ENCODE measurements at places on chromosomes 3 and 15.

DNA sequence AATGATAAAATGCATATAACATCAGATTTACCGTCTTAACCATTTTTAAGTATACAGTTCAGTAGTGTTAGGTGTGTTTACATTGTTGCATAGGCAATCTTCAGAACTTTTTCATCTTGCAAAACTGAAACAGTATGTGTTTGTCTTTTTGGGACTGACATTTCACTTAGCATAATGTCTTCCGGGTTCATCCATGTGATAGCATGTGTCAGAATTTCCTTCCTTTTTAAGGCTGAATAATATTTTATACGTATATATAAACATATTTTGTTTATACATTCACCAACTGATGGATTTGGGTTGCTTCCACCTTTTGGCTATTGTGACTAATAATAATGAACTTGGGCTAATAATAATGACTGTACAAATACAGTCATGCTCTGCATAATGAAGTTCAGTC, 3.0 kb downstream of the PARP15 start:
- DNase-seq = no peak

DNA sequence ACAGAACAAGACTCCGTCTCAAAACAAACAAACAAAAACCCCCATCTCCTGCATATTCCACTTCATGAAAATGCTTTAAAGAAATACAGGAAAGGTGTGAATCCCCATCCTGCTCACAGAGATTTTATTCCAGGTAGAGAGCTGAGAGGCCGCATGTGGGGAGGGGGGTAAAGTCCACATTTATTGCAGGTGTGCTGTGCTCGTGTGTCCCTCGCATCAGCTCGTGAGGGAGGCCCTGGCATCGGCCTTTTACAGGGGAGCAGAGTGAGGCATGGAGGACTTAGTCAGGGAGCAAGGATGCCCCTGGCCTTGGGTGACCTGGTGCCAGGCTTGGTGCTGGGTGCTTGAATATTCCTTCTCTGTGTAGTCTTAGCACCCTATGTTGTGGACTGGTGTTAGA, 413.5 kb upstream of the C2CD4B start:
- DNase-seq = no peak

GRCh38 chr15:40458495-40459371, 12.1 kb upstream of the CHST14 start:
- DNase-seq = no peak

GRCh38 chr3:109369510-109369909, 32.2 kb upstream of the DPPA4 start:
- no peak for DNase-seq

DNA sequence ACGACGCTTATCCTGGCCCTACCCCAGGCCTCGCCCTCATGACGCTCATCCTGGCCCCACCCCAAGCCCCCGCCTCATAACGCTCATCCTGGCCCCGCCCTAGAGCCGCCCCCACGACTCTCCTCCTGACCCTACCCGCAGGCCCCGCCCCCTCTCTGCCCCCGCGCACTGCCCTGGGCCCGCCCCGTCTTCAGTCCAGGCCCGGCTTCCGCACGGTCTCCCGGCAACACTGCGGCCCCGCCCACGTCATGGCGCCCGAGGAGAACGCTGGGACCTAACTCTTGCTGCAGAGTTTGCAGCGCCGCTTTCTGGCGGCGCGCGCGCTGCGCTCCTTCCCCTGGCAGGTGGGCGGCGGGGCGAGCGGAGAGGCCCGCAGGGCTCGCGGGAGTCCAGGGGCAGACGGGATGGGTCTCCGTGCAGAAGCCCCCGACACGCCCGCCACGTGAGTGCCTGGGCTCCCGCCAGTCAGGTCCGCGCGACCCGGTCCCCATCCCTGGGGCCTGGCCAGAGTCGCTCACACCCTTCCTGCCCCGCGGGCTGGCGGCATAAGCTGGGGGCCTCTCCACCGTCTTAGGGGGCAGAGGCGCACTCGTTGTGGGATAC, 52.5 kb upstream of the ROPN1B start:
- peak; percentile 96 for DNase-seq

GRCh38 chr3:189419038-189419437, 212.2 kb upstream of the TP63 start:
- DNase-seq = no peak

DNA sequence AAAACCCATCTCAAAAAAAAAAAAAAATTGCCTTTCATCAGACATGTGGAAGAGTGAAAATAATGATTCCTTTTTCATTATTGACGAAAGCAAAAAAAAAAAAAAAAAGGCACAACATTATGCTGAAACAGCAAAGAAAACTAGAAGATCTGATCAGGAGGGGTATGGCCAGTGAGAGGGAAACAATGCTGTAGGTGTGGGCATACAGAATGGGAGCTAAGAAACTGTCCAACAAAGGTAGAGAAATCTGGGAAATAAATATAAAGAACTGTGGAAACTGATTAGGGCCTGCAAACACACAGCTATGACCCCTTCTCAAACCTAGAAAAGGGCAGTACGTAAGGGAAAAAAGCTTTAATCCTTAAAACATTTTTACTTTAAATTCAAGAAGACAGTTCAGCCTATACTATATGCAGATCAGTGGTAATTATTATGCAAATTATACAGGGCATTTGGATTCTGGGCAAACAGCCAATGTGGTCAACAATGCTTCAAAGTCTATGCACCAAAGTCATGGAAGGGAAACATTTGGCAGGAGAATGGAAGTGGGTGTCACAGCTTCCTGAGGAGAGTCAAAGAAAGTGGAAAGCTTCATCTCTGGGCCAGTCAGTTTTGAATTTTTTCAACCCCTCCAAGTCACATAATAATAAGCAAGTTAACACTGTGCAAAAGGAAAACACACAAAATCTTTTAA, 68.3 kb upstream of the SLC12A8 start:
- no peak for DNase-seq

GRCh38 chr15:61339516-61339915, 110.4 kb upstream of the RORA start:
- no peak for DNase-seq

DNA sequence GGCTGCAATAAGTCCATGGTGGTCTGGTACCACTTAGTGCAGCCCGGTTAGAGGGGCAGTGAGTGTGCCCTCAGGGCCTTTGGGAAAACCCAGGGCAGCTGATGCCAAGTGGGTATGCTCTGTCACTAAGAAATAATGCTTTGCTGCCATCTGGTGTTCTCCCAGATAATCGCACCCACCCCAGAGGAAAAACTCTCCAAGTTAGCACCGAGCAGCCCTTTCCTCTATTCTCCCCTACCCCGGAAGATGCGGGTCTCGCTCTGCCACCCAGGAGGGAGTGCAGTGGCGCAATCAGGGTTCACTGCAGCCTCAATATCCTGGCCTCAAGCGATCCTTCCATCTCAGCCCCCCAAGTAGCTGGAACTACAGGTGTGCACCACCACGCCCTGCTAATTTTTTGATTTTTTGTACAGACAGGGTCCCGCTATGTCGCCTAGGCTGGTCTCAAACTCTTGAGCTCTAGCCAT, 21.3 kb upstream of the DAPK2 start:
- peak; percentile 76 for DNase-seq

DNA sequence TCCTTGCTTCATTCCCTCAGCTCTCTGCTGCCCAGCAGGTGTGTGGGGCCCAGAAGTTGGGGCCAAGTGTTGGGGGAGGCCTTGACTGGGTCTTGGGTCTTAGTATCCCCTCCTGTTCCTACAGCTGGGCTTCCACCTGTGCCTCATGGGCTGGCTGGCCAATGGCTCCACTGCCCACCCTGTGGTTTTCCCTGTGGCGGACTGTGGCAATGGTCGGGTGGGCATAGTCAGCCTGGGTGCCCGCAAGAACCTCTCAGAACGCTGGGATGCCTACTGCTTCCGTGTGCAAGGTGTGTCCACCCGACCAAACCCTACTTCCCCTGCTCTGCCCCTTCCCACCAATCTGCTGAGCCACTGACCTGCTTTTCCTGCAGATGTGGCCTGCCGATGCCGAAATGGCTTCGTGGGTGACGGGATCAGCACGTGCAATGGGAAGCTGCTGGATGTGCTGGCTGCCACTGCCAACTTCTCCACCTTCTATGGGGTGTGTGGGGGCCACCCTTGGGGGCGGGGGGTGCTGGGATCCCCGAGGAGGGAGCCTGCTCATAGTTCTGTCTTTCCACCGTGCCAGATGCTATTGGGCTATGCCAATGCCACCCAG, 10.9 kb downstream of the NT5DC2 start:
- no peak for DNase-seq

GRCh38 chr3:186596568-186597287, 16.1 kb upstream of the AHSG start:
- DNase-seq = no peak

- no peak for DNase-seq
These were observed 89.6 kb downstream of the GAP43 start for GRCh38 chr3:115712871-115713270.

DNA sequence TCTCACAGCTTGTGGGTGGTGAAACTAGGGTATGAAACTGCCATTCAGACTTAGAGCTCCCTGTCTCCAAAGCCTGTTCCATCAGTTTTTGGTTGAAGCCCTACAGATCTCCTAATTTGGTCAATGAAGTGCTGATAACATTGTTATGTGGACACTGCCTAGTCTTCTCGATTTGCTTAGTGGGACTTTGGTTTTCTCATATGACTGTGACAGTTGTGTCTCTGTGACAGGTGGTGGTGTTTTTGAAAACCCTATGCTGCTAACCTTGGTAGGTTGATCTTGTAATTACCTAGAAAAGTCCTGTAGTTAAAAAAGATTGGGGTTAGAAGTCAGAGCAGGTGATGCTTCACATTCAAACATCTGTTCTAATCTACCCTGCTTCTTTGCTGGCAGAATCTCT, 9.2 kb downstream of the PPM1L start:
- DNase-seq = no peak

DNA sequence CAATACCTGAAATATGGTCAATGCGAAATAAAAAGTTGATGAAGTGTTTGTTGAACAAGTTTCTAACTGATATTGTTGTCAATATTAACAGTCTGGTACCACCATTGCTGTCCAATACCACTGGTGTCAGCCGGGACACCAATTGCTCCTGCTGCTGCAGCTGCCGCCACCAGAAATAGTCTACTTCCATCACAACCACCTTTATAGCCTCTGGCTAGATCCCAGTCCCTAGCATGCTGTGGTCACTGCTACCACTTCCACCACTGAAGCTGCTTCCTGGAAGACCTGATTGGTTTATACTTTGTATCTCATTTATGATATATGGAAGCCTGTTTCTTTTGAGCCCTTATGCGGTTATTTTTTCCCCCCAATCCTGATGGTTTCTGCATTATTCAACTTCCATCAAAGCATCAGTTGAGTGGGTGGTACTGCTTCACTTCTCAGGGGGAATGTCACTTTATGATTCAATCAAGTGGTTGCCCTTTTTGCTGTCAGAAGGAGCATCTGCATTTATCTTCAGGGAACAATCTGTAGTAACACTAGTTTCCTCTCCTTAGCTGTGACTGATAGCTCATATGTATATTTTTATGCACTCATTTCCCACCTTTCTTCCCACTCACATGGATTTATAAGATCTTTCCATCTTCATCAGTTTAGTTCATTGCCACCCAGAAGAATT, 11.7 kb downstream of the LNP1 start:
- no peak for DNase-seq

DNA sequence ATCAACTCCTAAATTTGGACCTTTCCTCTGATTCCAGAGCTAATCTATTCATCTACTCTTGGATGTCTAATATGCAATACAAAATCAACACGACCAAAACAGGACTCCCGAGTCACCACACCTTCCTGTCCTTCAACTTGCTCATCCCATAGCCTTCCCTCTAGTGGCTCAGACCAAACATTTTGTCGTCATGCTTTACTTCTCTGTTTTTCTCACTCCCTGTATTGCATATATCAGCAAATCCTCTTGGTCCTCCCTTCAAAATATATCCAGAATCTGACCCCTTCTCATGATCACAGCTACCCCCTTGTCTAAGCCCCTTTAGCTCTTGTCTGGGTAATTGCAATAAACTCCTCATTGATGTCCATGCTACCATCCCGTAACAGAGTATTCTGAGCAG, 30.5 kb upstream of the DCP1A start:
- DNase-seq = no peak

GRCh38 chr3:10340046-10340445, 19.1 kb upstream of the SEC13 start:
- no peak for DNase-seq

GRCh38 chr3:14561051-14561960, 21.2 kb upstream of the GRIP2 start:
- no peak for DNase-seq

DNA sequence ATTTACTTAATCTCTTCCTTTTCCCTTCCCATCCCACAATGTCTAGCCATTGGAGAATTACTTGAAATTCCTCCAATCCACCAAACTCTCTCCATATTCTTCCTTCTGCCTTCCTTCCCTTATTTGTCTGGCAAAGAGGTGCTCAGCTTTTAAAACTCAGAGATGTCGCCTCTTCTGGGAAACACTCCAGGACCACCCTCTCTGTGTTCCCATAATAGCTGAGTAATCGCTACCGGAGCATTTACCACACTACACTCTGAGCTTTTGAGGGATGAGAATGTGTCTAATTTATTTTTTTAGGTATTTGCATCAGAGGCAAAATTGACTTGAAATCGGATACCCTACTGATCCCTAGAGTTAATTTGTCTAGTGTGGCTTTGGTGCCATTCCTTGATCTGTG, 245.7 kb upstream of the TPRG1 start:
- DNase-seq = no peak

- DNase-seq = no peak
These were observed at the start of gene CX3CR1 for GRCh38 chr3:39279745-39280517. CX3CR1 (minus strand) TSS chr3:39280036; CDS start chr3:39266509, 13,527 bp downstream.

GRCh38 chr3:43022121-43022520, 43.0 kb downstream of the GASK1A start:
- no peak for DNase-seq

DNA sequence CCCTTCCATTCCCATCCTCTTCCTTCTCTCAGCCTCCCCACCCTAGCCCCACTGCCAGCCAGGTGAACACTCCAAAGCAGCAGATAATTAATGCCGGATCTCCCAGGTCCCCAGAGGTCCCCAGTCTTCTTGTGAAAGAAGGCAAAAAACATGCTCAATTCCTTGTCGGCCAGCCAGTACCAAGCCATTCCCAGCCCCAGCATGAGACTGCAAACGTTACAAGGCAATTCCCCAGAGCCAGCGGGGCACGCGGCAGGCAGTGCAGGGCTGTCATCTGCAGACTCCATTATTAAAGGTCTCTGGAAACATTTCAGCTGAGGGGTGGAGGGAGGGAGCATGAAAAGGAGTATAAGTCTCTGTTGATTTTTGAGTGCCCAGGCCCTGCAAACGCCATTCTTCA, 117.8 kb downstream of the XXYLT1 start:
- DNase-seq = no peak

GRCh38 chr3:57109437-57110199, 49.2 kb downstream of the SPATA12 start:
- no peak for DNase-seq

- DNase-seq = no peak
These were observed 538.1 kb downstream of the MAGI1 start for GRCh38 chr3:65500398-65501306.

- DNase-seq = no peak
These were observed 3.4 kb downstream of the SNX33 start for GRCh38 chr15:75650908-75651809.

GRCh38 chr3:162842549-162843216, 1346.1 kb downstream of the OTOL1 start:
- no peak for DNase-seq

GRCh38 chr3:196399485-196399945, 32.7 kb downstream of the UBXN7 start:
- no peak for DNase-seq

GRCh38 chr3:36991923-36992805, 767 bp downstream of the EPM2AIP1 start:
- DNase-seq = peak; percentile 40

All from activated CD4-positive, alpha-beta T cell treated with anti-CD3 and anti-CD28 coated beads, Interleukin-2, Interleukin-4, amounts not matched to agents 100 ng/mL and 50 ng/mL, durations not matched to agents 16 hours and 8 hours (primary cell).